ENCODE measurements at places on chromosomes 12 and 14. TPM values are rescaled to one million over a fixed set of nuclear protein-coding genes. Genes with fewer than 3 reads are reported as not detected.

The PNP gene
- 210 TPM for total RNA-seq

DNA sequence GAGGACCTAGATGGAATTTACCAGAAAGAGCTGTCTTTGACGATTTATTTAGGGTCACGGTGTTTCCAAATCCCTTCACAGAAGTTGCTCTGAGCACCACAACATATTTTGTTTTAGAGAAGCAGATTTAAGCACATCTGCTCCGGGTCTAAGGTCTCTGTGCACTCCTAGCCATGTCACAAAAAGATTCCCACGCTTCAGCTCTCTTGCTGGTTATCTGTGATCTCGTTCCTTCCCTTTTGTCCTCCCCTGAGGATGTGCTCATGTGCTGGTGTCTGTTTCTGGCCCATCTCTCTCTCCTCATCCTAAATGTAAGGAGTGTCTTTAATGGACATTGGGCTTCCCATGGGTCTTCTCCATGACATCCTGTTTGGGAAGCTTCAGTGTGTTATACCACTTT is 53.7 kb upstream of the GNPNAT1 start:
- no peak overlapping the region for H3K27ac ChIP-seq
- H3K4me1 ChIP-seq: no peaks in the 10 kb centered on the region
- no peak for DNase-seq
- H3K27me3 ChIP-seq: no peaks in the 10 kb centered on the region

DNA sequence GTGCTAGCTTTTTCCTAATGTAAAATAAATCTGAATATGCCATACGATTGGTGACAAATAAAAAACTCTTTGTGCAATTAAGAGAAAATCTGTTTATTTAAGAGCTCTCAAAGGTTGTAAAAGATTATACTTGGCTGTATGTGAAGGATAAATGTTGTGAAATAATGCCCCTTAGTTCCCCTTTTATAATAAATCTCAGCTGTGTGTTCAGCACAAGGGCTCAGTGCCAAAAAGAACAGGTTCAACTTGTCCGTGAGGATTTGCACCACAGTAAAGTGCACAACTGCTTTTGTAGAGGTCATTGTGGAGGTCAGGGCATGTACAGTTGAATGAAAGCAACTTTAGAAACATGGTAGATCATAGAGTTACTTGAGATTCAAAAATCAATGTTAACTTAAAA is 118.6 kb downstream of the TRMT5 start:
- DNase-seq: no peak
- H3K36me3 ChIP-seq: peaks cover 10% of the 10 kb centered on the region
- no peaks in the 10 kb centered on the region for H3K27me3 ChIP-seq
- H3K4me1 ChIP-seq: peaks cover 14% of the 10 kb centered on the region

DNA sequence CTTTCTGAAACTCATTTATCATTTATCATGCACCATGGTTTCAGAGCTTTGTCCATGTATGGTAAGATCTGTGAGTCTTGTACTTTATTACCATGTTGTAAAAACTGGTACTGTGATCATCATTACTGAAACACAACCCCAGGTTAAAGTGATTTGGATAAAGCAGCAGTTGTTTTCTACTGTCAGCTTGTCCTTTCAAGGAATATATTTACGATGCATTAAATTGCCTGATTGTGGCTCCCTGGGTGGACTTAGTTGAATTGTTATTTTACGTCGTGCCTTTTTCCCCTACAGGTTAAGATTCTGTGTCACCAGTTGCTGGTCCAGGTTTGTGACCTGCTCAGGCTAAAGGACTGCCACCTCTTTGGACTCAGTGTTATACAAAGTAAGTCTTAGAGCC is 46.1 kb downstream of the FRMD6 start:
- H3K4me3 ChIP-seq: no peak overlapping the region
- no peak for DNase-seq
- no peaks in the 10 kb centered on the region for H3K36me3 ChIP-seq
- H3K27me3 ChIP-seq: peaks cover 3% of the 10 kb centered on the region
- H3K4me1 ChIP-seq: no peaks in the 10 kb centered on the region

DNA sequence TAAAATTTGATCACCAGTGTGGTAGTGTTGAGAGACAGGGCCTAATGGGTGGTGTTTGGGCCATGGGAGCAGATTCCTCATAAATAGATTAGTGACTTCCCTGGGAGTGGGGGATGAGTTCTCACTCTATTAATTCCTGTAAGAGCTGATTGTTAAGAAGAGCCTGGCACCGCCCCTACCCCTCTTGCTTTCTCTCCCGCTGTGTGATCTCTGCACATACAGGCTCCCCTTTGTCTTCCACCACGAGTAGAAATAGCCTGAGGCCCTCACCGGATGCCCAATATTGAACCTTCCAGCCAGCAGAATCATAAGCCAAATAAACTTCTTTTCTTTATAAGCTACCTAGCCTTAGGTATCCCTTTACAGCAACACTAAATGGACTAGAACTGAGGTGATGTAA is 31.9 kb upstream of the CAND1 start:
- no peak overlapping the region for H3K27ac ChIP-seq
- no peaks in the 10 kb centered on the region for H3K27me3 ChIP-seq
- H3K4me3 ChIP-seq: no peak overlapping the region
- H3K36me3 ChIP-seq: no peaks in the 10 kb centered on the region

The PRB2 gene
- not detected for total RNA-seq

The SBNO1 gene
- 40.1 TPM for total RNA-seq

- H3K27me3 ChIP-seq: no peaks in the 10 kb centered on the region
- DNase-seq: no peak
- no peak overlapping the region for H3K4me3 ChIP-seq
- peaks cover 5% of the 10 kb centered on the region for H3K36me3 ChIP-seq
- H3K4me1 ChIP-seq: no peaks in the 10 kb centered on the region
Measured at GRCh38 chr12:93839064-93839463, 161.9 kb downstream of the CRADD start.

GRCh38 chr12:113833422-113833821 is 132.7 kb downstream of the RBM19 start:
- no peak overlapping the region for H3K4me3 ChIP-seq
- no peak for DNase-seq
- H3K4me1 ChIP-seq: no peaks in the 10 kb centered on the region
- no peak overlapping the region for H3K27ac ChIP-seq

The CCDC88C gene
- total RNA-seq: 168 TPM

The LTB4R2 gene
- 19.6 TPM for total RNA-seq

The GIT2 gene
- total RNA-seq: 112 TPM

Measured in activated CD4-positive, alpha-beta memory T cell treated with anti-CD3 and anti-CD28 coated beads, Interleukin-2, amount 10 ng/mL, durations not matched to agents 7 days and 5 days (primary cell).